Uterus (tissue), 4 donors: ENCODE measurements at places on chromosomes 3 and 15. TPM values are rescaled to one million over a fixed set of nuclear protein-coding genes. Genes with fewer than 3 reads are reported as not detected.

GRCh38 chr3:20406611-20407011 lies 220.6 kb upstream of the SGO1 start:
- DNase-seq, result no peak

The RARB gene
- 11.9 TPM for total RNA-seq

GRCh38 chr15:63109920-63110319 lies 11.7 kb upstream of the LACTB start:
- no peak for DNase-seq

DNA sequence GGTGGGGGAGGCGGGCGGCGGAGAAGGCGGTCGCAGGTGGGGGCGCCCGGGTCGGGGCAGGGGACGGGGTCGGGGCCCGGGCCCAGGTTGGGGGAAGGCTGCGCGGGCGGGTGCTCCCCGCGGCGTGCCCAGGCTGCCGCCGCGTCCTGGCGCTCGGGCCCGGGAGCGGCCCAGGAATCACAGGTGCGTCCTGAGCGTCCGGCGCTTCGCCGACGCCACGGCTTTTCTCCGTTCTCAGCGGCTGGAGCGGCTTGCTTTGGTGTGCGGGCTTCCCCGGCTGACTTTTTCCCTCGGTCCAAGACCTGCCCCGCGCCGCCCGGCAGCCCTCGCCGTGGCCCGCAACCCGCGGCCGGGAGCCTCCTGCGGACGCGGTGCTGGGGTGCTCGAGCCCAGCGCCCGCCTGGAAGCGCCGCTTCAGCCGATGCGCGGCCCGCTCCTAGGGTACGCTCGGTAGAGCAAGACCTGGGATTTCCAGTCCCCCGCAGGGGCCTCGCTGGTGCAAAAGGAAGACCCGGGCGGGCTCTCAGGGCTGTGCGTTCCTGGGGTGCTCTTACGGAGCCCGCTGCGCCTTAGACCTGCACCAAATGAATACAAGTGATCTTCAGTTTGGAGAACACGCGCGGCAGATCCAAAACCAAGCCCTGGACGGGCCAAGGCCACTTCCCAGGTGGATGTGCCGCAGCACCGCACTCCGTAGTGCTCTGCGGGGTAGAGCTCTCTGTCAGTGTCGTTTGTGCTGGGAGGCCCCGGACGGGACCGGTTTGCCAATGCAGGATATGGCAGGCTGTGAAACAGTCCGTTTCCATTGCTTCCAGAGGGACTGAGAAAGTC lies 639 bp downstream of the NIPA1 start:
- DNase-seq, result peak; percentile 21

The GNAT1 gene
- total RNA-seq, result not detected

DNA sequence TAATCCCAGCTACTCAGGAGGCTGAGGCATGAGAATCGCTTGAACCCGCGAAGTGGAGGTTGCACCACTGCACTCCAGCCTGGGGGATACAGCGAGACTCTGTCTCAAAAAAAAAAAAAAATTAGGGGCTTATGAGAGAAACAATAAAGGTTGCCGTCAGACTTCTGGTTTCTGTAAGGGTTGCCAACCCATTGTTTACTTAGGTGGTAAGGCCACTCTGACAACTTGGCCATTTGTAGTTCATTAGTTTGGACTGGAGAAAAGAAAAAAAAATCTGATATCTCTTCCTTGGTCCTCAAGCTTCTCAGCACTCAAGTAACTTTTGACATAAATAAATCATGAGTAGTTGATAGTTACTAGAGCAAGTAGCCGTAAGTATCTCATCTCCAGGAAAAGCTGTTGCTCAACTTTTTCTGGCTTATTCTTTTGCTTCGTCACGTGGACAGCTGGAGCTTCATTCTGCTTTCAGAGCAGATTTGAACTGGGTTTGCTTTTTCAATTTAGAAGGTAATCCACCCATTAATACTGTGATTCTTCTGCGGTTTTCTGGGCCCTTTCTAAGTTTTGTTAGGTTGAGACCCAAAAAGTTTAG lies 9.4 kb downstream of the SNX1 start:
- DNase-seq, result peak; percentile 49

The C3orf20 gene
- total RNA-seq, result not detected

The SNX22 gene
- total RNA-seq, result not detected

The DNAH12 gene
- total RNA-seq, result not detected

DNA sequence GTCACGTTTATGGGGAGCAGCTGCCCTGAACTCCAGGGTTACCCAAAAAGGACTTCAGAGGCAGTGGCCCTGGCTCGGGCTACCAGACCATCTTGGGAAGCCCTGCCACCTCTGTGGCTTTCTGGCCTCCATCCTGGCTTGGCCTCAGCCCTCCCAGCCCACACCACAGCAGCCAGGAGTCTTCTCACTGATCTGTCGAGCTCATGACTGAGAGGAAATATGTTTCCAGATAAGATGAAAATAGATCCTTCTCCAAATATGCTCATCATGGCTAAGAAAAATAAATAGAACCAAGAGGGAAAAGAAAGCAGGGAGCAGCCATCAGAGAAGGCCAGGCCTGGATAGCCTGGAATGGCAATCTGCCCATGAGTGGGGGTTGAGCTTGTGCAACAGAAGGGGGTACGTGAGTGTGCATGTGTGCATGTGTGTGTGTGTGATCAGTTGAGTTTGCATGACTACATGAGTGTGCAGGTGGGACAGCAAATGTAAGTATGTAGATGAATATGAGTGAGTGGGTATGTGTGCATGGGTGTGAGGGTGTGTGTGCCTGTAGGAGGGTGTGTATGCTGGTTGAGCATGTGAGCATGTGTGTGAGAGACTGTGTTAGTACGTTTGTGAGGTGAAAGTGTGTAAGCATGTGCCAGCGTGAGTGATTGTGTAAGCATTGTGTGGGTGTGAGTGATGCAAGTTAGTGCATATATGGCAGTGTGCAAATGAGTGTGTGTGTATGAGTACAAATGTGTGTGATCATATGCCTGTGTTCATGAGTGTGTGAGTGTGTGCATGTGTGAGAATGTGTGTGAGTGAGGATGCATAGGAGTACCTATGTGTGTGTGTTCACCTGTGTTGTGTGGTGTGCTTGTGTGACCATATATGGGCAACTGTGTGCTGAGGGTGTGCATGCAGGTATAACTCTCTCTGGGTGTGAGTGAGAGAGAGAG lies 9.9 kb upstream of the RFT1 start:
- DNase-seq, result no peak

The POC1A gene
- not detected for total RNA-seq

DNA sequence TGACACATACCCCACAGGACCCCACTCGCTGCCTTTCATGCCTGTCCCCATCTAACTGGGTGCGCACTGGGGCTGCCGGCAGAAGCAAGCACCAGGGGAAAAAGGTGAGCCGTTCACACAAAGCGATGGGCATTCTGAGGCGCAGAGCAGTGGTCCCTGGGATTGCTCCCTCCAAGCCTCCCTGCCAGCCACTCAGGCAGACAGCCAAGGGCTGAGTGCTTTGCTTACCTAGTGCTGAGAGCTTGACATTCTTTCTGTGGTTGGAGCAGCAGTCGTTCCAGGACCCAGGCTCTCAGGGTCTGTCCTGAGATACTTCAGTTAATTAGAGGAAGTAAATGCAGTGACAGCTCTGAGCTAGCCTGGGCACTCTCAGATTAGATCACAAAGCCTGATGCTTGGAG lies 5.7 kb downstream of the ESYT3 start:
- DNase-seq, result no peak

DNA sequence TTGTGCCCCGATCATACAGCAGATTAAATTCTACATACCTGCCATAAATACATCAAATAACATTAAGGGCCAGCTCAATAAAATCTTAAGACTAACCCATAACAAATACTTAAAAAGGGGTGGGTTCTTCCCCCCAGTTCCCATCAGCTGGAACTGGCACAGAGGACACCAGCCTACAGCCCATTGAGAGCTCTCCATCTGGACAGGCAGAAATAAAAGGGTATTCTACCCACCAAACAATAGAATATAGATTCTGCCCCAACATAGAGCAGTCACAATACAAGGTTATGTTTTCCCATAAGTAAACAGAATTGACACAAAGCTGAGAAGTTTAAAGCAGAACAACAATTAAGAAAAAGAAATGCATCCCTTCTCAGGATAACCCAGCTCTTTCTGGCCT lies 11.9 kb downstream of the CPOX start:
- no peak for DNase-seq

DNA sequence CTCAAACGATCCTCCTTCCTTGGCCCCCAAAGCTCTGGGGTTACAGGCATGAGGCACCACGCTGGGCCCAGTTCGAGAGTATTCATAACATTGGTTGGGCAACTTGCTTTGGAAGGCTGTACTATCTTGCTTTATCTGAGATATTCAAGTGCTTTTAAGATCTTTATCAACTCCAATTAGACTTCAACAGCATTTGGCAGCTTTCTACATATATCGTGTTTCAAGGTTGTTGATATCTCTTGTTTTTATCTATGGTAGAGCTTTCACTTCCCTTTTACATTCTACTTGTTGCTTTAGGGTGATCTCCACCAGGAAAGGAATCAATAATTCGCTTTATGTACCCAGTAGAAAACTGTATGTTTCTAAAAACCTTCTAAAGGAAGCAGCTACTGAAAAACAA lies 395.3 kb downstream of the IL5RA start:
- no peak for DNase-seq

GRCh38 chr15:76181705-76182107 lies 121.9 kb downstream of the TMEM266 start:
- no peak for DNase-seq

DNA sequence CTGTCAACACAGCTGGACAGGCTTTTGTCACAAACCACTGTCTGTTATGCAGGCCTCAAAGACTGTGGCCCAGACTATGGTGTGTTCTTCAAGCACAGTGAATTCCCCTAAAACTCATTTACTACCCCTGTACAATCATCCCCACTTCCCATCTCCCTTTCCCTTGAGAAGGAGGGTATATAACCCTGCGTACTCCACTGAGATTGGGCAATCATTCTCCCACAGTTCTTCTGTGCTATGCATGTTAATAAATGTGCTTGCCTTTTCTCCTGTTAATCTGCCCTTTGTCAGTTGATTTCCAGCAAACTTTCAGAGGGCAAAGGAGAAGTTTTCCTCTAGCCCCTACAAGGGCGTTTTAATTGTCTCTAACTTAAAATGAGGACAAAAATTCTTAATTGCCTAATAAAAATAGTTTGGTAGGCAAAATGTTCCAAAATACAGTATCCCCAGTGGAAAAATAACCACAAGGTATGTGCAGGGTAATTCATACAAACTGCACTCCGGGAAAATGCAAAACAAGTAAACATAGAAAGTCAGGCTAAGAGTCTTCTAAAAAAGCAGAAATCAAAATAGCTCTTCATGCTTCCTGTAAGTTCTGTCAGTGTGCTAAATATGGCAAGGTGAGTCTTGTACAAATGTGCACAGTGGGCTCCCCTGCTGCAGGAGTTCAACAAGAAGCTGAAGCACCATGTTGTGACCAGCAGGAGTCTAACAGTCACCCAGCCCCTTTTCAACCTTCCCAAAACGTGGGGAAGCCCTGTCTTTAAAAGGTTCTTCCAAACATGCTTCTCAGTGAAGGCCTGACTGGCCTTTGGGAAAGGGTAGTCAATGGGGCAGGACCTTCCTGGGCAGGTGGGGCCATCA lies 10.2 kb downstream of the ATP10A start:
- DNase-seq, result no peak

The GP5 gene
- total RNA-seq, result not detected

The CHRM5 gene
- total RNA-seq, result not detected

The ALDH1L1 gene
- 5.6 TPM for total RNA-seq

DNA sequence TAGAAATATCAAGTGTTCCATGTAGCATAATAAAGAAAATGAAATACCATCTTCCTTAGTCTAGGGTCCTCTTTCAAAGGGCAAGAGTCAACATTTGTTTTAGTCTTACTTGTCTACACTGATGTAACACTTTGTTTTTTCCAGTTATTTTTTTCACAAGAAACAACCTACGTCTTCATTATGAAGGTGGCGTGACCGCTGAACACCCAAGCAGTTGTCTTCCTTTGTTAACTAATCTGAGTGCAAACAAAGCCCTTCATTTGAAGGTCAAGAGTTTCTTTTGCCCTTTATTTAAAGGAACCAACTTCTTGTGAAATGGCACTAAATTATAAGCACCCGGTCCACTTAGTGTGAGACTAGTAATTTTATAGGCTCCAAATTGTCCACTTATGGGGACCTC lies 73.2 kb downstream of the CD47 start:
- DNase-seq, result no peak

DNA sequence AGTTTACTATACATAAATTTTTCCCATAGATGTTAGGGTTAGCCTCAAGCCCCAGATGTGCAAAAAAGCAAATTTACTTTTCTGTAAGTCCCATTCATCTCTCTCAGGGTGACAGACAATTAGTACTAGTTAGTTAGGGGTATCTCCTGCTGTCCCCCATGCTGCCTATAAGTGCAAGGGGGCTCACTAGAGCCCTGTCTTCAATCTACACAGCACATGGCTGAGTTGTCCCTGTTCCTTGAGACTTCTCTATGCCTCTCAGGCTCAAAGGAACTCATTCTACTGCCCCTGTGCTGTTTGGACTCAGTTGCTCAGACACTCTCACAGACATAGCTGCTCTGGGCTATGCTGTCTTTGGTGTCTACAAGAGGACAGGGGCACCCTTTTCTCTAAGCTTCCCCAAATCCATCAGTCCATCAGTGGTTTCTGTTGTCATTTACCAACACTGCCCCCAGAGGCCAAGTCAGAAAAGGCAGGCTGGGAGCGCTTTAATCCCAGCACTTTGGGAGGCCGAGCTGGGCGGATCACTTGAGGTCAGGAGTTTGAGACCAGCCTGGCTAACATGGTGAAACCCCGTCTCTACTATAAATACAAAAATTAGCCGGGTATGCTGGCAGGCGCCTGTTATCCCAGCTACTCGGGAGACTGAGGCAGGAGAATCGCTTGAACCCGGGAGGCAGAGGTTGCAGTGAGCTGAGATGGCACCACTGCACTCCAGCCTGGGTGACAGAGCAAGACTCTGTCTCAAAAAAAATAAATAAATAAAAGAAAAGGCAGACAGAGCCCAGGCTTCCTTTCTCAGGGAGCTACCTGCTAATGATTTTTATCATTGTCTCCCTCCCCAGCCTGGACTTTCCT lies 31.4 kb upstream of the PRTG start:
- no peak for DNase-seq

GRCh38 chr3:167246252-167246651 lies 133.8 kb downstream of the ZBBX start:
- DNase-seq, result no peak

GRCh38 chr3:177449360-177450006 lies 252.2 kb upstream of the TBL1XR1 start:
- peak; percentile 46 for DNase-seq

GRCh38 chr3:111608383-111608782 lies 13.2 kb upstream of the ZBED2 start:
- no peak for DNase-seq

DNA sequence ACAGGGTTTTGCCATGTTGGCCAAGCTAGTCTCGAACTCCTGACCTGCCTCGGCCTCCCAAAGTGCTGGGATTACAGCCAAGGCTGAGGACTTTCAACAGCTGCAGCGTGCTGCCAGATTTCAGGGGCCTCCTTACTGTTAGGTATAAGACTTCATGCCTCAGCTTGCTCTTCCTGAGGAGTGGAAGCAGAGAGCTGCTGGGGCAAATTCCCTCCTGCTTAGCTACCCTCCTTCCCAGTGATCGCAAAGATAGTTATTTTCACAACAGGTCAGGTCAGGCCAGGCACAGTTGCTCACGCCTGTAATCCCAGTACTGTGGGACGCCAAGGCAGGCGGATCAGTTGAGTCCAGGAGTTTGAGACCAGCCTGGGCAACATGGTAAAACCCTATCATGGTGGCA lies 2.6 kb upstream of the CPNE9 start:
- DNase-seq, result no peak

- DNase-seq, result peak; percentile 22
Measured at GRCh38 chr3:65483480-65483879, 555.2 kb downstream of the MAGI1 start.

The MTHFS gene
- not detected for total RNA-seq

The LRRC3B gene
- 1.3 TPM for total RNA-seq

- DNase-seq, result no peak
Measured at GRCh38 chr3:123021996-123022510, 5.5 kb downstream of the SEMA5B start.

GRCh38 chr3:48137425-48137999 lies 50.7 kb downstream of the CDC25A start:
- DNase-seq, result no peak
